Posterior cingulate gyrus (tissue), 11 donors: ENCODE measurements at places on chromosomes 5 and 9.

DNA sequence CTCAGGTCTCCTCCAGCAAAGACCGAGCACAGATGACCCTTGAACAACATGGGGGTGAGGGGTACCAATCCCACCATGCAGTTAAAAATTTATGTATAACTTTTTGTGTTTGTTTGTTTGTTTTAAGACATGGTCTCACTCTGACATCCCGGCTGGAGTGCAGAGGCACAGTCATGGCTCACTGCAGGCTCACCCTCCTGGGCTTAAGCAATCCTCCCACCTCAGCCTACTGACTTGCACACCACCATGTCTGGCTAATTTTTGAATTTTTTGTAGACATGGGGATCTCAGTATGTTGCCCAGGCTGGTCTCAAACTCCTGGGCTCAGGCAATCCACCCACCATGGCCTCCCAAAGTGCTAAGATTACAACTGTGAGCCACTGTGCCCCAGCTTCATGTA, 231.0 kb upstream of the PIK3R1 start:
- DNase-seq, result no peak

DNA sequence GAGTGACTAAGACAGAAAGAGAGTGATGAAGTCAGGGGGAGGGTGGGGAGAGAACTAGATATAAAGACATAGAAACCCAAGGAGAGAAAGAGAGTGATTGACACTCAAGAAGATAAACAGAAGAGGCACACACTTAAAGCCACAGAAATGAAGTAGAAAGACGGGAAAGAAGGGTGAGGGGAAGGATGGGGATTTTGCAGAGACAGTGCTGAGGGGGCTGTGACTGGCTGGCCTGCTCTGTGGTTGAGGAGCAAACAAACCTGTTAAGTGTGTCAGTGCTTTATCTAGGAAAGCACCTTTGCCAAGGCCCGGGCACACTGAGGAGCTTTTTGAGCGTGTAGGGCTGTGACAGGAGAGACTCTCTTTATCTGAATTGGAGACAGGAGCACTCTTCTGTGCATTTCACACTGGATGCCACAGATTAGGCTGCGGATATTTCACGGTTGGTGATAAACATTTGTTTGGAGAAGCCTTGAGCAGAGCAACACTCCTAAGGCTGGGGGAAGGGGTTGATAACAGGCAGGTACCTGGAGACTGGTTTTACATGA, 109.1 kb downstream of the DOCK2 start:
- DNase-seq, result no peak

GRCh38 chr9:95102001-95102433, 215.5 kb downstream of the FANCC start:
- DNase-seq, result peak; percentile 68

- no peak for DNase-seq
These were observed 136.5 kb downstream of the KIF4B start for GRCh38 chr5:155150012-155150411.

DNA sequence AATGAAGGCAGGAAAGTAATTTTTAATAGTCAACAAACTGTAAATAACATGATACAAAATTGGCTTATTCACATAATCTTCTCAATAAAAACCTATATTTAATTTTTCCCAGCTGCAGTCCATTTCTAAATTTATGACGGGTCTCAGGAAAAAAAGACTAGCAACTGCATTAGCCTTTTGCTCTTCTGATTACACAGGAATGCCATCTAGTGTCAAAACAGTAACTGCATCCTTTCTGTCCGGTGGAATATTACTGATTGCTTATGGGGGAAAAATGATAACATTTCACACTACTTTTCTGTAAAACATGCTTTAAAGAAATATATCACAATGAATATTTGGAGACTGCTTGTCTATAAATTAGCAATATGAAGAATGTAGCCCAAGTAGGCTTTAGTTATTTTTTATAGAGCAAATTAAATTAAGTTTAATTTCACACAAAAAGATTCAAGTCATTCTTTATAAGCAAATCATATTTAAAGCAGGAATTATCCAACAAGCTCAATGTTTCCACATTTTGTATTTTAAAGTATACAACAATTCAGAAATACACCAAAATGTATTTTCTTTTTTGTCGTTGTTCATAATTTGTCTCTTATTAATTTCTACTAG, 534.7 kb downstream of the CDH10 start:
- DNase-seq, result no peak

GRCh38 chr5:9370256-9370655, 175.6 kb downstream of the SEMA5A start:
- DNase-seq, result no peak
